NCI-H524 (cell line): ENCODE measurements at places on chromosomes 13 and 19.
A peak's percentile ranks its signal among the peaks of the same experiment; 100 is the strongest.

- no peak for DNase-seq
Observed at GRCh38 chr13:23588666-23589065, 18.5 kb downstream of the TNFRSF19 start.

DNA sequence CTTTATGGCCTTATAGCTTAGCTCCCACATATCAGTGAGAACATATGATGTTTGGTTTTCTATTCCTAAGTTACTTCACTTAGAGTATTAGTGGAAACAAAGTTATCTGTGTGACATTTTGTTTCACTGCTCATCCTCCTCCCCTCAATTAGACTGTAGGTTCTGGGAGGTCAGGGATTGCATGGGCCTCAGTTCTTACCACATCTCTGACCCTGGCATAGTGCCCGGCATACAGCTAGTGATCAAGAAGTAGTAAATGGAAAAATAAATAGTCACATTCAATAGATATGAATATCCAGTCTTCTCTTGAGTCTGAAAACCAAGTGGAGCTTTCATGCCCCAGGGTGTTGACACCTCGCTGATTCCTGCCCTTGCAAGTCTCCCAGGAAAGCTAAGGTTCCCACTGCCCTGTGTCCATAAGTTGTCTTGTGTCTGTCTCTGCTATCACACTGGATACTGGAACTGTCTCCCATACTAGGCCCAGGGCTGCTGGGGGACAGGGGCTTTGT is 249.5 kb upstream of the TSHZ3 start:
- no peak for DNase-seq

DNA sequence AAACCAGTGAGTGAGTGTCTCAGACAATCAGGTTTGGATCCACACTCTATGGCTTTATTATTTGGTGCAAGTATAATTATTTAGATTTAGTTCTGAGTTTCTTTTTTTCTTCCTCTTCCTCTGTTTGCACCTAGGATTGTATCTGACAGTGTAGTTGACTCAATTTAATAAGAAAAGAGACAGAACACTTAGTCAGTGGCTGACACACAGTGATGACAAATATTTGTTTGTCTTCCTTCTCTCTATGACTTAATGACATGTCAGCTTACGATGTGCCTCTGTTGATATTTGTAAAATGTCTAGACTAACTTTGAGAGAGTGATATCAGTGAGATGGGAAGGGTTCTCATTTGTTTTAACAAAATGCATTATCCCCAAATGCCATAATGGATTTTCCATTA is 129.5 kb upstream of the SLC10A2 start:
- DNase-seq, result no peak

DNA sequence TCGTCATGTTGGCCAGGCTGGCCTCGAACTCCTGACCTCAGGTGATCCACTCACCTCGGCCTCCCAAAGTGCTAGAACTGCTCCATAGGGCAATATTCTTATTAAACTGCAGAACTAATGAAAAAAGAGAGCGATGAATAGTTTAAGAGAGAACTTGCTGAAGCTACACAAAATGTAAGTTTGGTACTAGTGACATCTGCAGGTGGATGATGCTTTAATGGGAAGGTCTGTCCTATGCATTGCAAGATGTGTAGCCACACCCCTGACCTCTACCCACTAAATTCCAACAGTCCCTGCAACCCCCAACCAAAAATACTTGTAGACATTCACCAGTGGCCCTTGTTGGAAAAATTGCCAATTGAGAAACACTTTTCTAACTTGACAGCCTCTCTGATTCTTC is 117.8 kb downstream of the NALCN start:
- DNase-seq, result peak; percentile 23

- DNase-seq, result no peak
Observed at GRCh38 chr13:75881109-75881775, 245.1 kb downstream of the LMO7 start.
